Neural progenitor cell (in vitro differentiated cells): ENCODE measurements at places on chromosomes 3 and 15. TPM values are rescaled to one million over a fixed set of nuclear protein-coding genes. Genes with fewer than 3 reads are reported as not detected.

Gene HIGD2B
- total RNA-seq = not detected in 2 replicates

Gene IQCF5
- not detected in 2 replicates for total RNA-seq

Gene ASB14
- not detected in 2 replicates for total RNA-seq

Gene EEF1AKMT4
- 3.7 and 6.0 TPM in 2 replicates for total RNA-seq

Gene XXYLT1
- 16.4 and 39.0 TPM in 2 replicates for total RNA-seq

Gene ACTRT3
- 0.31 and 0.34 TPM in 2 replicates for total RNA-seq

- no peak for DNase-seq
These were observed 22.5 kb upstream of the EPHB1 start for GRCh38 chr3:134772591-134772990.

- no peak for DNase-seq
These were observed 77.5 kb downstream of the ADCY5 start for GRCh38 chr3:123371426-123371825.

DNA sequence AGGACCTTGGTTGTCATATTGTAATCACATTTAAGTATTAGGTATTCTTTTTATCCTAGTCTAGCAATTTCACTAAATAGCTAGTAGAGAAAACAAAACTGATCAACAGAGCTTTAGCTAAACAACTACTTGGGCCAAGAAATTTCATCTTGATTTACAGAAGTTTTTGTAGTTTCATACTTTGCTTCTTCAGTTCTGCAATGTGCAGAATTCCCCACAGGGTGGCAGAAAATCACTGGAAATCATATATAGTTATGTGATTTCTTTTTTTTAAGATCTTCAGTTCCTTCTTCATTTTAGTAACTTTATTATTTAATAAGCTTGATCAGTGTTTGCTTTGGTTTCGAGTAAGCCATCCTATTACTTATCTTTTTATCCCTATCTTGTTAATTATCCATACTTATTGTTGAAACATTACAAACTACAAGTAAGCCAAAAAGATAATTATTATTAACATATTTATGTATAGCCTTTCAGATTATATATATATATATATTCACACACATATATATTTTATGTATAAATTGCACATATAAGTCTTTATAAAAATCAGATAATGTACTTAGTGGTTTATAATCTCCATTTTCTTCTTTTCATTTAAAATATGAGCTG, 2.2 kb upstream of the BNIP2 start:
- DNase-seq = peak; percentile 37

- peak; percentile 67 for DNase-seq
These were observed 24.1 kb downstream of the PDIA5 start for GRCh38 chr3:123090728-123091531.

- DNase-seq = peak; percentile 83
These were observed 64.7 kb upstream of the CCDC39 start for GRCh38 chr3:180743813-180744590.

GRCh38 chr3:70740872-70741271, 428.4 kb upstream of the MDFIC2 start:
- DNase-seq = no peak

DNA sequence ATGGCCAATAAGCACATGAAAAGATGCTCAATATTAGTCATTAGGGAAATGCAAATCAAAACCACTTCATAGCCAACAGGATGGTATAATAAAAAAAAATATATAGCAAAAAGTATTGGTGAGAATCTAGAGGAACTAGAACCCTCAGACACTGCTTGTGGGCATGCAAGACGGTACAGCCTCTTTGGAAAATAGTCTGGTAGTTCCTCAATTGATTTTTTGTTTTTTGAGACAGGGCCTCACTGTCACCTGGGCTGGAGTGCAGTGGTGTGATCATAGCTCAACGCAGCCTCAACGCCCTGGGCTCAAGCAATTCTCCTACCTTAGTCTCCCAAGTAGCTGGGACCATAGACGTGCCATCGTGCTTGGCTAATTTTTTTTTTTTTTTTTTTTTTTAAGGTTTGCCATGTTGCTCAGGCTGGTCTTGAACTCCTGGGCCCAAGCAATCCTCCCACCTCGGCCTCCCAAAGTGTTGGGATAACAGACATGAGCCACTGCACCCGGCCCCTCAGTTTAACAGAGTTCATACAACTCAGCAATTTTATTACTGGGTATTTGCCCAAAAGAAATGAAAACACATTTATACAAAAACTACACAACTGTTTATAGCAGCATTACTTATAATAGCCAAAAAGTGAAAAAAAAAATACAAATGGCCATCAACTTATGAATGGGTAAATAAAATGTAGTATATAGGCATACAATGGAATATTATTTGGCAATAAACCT, 5.1 kb downstream of the PRC1 start:
- DNase-seq = no peak

DNA sequence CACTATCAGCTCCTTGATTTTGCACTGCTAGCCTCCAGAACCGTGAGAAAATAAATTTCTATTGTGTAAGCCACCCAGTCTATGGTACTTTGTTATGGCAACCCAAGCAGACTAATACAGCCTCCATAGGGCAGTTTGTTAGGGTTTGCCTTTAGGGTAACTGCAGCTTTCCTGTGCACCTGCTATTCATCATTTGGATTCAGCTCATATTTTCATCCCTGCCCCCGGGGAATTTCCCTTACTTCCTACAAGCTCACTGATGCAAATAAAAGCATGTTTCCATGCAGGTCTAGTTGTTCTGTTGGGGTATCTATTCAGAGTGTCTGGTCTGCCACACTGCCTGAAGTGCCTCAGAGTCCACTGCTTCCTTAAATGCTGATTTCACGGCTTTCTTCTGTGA, 48.6 kb upstream of the ATOSA start:
- no peak for DNase-seq

GRCh38 chr3:71859123-71859519, 74.2 kb upstream of the PROK2 start:
- DNase-seq = peak; percentile 60

DNA sequence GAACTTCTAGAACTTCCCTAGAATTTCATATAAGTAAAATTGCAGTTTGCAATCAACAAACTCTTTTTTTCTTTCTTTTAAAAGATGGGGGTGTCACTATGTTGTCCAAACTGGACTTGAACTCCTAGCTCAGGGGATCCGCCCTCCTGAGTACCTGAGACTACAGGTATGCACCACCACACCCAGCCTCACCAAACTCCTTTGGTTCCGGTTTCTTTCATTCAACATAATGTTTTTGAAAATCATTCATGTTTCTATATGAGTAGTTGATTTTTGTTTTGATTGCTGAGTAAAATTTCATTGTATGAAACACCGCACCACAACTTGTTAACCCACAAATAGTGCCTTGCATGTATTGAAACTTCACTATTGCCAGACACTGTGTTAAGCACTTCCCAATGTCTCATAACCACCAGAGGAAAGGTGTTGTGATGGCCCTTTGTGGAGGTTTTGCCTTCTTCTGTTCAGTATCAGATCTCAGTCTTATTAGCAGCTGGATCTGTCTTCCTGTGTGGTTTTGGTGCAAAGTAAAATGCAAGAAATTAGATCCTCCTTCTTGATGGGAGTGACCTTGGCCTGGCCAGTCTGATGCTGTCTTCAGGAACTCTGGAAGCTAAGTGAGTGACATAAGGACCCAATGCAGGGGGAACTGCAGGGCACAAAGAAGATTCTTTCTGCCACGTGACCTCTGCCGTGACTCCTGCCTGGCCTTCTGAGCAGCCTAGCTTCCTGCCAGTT, 78.8 kb upstream of the UBE2E1 start:
- no peak for DNase-seq

GRCh38 chr3:139020036-139020867, 474 bp downstream of the PRR23B start:
- DNase-seq = no peak

DNA sequence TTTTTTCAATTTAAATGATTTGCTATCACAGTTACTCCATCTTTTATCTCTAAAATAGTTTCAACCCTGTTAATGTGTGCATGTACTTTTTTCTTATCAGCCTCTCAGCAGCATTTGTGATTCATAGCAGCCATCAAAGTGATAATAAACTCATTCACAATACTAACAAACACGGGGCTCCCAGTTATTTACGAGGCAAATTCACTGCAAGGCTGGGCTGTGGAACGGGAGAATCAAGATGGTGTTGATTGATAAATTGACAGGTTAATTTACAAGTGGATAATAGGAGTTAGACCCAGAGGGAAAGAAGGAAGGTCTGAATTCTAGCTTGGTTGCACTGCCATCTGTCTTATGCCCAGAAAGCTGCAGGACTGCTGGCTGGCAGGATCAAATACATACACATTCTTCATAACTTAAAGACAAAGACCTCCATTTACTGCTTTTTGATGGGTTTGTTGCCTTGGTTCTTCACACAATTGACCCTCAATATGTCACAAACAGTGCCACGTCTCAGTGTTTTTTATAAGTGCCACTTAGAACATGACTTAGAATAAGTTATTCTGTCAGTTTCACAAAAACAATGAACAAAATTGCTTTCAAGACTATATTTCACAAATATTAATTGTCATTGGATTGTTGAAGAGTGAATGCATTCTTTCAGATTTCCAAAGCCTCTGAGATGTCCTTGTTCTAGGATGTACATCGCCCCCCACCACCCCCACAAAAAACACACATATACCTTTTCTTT, 562.8 kb downstream of the NR2F2 start:
- peak; percentile 77 for DNase-seq

DNA sequence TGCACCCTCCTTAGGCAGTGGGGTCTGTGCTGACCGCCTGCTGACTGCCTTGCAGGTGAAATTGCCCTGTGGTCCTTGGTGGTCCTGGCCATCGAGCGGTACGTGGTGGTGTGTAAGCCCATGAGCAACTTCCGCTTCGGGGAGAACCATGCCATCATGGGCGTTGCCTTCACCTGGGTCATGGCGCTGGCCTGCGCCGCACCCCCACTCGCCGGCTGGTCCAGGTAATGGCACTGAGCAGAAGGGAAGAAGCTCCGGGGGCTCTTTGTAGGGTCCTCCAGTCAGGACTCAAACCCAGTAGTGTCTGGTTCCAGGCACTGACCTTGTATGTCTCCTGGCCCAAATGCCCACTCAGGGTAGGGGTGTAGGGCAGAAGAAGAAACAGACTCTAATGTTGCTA, 2.4 kb downstream of the RHO start:
- no peak for DNase-seq

DNA sequence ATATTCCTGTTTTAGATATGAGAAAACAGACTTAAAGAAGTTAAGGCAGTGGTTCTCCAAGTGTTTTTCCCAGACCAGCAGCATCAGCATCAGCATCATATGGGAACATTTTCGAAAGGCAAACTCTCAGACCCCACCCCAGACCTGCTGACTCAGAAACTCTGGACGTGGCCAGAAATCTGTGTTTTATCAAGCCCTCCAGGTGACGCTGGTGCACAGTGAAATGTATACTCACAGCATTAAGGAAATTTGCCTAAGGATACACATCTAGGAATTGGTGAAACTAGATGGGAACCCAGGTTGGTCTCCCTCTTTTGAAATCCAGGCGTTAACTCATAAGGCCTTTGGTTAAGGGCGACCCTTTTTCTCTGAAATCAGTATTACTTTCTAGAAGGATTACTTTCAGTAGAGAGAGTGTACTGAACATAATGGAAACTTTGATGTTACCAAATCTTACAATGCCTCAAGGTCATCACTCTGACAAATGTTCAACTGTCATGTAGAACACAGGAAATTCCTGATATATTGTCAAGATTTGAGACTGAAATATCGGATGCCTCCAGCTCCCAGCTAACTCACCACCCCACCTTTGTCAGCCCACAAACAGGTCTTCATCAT, 910.2 kb downstream of the ROBO1 start:
- no peak for DNase-seq

DNA sequence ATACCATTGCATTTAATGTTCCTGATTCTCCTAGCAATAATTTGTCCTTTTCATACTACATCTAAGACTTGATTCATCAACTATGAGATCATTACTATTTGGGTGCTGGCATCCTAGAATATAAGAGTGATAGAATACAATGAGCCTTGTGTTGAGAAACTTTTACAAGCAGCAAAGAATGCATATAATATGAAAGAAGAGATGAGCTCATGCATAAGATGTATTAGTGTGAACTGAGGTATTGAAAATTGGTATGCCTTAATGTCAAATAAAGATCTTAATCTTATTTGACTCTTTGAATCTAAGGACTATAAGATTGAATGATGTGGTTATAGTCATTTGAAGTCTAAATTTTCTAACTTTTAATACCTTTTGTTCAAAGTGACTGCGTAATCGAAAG, 220.0 kb upstream of the ARHGEF26 start:
- DNase-seq = no peak

DNA sequence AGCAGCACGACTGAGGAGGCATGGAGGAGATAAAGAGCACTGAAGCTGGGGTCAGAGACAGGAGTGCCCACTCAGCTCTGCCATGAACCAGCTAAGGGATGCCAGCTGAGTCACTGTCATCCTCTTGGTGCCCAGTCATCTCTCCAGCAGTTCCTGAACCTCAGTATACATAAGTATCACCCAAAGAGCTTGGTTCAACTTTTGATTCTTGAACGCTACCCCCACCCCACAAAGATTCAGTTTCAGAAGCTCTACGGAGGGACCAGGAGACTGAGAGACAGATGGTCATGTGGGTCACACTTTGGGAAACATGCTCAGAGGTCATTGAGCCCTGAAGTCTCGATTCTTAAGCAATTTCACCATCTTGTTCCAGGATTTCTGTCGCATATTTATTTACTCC, 108.4 kb downstream of the ALDH1A2 start:
- DNase-seq = no peak

DNA sequence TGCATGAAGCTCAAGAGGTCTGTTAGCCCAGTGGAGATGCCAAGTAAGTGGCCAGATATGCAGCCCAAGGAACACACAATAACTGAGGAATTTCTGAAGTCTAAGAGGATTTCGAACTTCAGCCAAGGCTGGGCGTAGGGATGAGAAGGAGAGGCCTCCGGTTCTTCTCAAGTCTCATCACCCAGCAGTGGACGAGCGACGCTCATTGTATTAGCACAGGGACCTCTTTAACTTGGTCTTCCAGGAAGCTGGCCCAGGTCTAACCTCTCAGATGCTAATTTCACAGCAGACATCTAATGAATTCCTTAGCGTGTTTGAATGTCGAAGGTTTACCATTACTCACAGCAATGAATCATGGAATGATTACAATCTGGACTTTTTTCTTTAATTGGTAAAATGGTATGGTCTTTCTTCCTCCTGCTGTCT, 85.0 kb downstream of the HES1 start:
- DNase-seq = no peak

GRCh38 chr3:99013077-99013476, 111.6 kb upstream of the DCBLD2 start:
- DNase-seq = no peak

GRCh38 chr3:72032441-72033135, 247.6 kb upstream of the PROK2 start:
- DNase-seq = no peak

GRCh38 chr15:74035121-74036017, 40.9 kb downstream of the PML start:
- DNase-seq = no peak

DNA sequence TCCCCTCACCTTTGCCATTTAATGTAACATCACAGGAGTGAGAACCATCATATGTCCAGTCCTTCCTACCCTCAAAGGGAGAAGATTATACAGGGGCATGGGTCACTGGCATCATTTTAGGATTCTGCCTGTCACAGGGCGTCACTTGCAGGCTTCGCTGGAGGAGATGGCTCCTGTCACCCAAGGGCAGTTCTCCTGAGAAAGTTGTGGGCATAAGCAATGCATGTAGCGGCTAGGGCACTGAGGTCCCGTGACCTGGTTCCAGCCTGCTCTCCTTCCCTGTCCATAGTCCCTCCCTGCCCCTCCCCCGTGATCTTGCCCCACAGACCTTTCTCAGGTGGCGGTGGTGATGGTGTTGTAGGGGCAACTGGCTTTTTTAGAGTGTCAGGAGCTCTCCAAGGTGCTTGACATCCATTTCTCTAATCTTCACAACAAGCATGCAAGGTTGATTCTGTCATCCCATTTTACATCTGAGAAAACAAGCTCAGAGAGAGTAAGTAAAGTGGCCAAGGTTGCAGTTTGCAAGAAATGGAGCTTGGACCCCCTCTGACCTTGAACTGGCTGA, 241.5 kb upstream of the CTDSPL start:
- no peak for DNase-seq
